Body of pancreas (tissue), 4 donors: ENCODE measurements at places on chromosomes 2 and 18.
A peak's percentile ranks its signal among the peaks of the same experiment; 100 is the strongest.

- H3K27me3 ChIP-seq, result no peaks in the 10 kb centered on the region
- no peaks in the 10 kb centered on the region for H3K4me1 ChIP-seq
- H3K27ac ChIP-seq, result no peak overlapping the region
- no peak overlapping the region for H3K4me3 ChIP-seq
- H3K36me3 ChIP-seq, result peaks cover 9% of the 10 kb centered on the region
- no peak for DNase-seq
Observed at GRCh38 chr18:12451428-12451827, 43.7 kb downstream of the PRELID3A start.

- DNase-seq, result no peak
- H3K4me1 ChIP-seq, result no peaks in the 10 kb centered on the region
- no peak overlapping the region for H3K27ac ChIP-seq
Observed at GRCh38 chr2:181673173-181673572, 7.1 kb downstream of the NEUROD1 start.

- no peaks in the 10 kb centered on the region for H3K27me3 ChIP-seq
- peaks cover 48% of the 10 kb centered on the region for H3K4me1 ChIP-seq
- H3K4me3 ChIP-seq, result no peak overlapping the region
Observed at GRCh38 chr18:61732854-61733253, 160.0 kb downstream of the RNF152 start.

DNA sequence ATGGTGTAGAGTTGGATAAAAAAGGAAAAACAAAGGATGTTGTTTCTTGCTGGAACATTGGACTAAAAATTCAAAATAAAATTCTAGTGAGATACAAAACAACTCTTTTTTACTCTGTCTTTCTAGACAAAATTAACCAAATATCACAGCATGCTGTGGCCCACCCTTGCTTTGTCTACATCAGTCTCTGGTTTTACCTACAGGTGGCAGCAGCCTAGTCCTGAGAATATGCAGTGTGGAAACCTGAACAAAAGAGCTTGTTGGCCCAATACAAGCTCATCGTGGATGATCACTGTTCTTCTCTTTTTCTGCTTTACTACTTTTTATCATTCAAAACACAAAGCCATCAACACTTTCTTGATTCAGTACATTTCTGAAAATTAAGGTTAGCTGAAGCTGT lies 210.4 kb downstream of the CDH19 start:
- no peak for DNase-seq
- no peak overlapping the region for H3K4me3 ChIP-seq
- no peak overlapping the region for H3K27ac ChIP-seq

DNA sequence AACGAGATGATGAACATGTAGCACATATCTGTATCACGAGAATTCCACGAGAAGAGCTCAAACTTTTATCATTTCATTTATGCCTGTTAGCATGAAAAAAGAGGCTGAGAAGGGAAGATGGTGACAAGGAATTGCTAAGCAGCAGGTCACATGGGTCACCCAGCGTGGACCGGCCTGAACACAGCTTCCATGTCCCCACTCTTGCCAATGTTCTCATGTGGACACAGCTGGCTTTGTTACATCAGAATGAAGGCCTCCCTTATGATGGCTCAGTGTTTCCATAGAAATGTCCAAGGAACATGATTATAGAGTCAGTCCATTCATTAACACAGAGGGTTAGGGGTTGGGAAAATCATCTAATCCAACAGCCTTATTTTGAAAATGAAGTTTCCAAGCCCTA lies 215.4 kb downstream of the CMPK2 start:
- no peaks in the 10 kb centered on the region for H3K27me3 ChIP-seq
- no peak overlapping the region for H3K4me3 ChIP-seq
- no peaks in the 10 kb centered on the region for H3K4me1 ChIP-seq

- no peak overlapping the region for H3K27ac ChIP-seq
- H3K4me3 ChIP-seq, result no peak overlapping the region
- no peaks in the 10 kb centered on the region for H3K36me3 ChIP-seq
- DNase-seq, result no peak
- H3K4me1 ChIP-seq, result peaks cover 5% of the 10 kb centered on the region
- H3K27me3 ChIP-seq, result no peaks in the 10 kb centered on the region
Observed at GRCh38 chr2:82792316-82792715, 1666.8 kb downstream of the SUCLG1 start.

DNA sequence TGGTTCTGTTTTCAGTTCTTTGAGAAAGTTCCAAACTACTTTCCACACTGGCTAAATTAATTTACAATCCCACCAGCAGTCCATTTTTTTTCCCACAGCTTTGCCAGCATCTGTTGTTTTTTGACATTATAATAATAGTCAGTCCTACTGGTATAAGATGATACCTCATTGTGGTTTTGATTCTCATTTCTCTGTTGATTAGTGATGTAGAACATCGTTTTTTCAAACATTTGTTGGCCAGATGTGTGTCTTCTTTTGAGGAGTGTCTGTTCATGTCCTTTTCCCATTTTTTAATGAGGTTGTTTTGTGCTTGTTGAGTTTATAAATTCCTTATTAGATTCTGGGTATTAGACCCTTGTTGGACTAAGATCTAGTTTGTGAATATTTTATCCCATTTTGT lies 376.8 kb upstream of the NT5C1B start:
- H3K27ac ChIP-seq, result no peak overlapping the region
- no peaks in the 10 kb centered on the region for H3K36me3 ChIP-seq
- DNase-seq, result no peak
- no peaks in the 10 kb centered on the region for H3K27me3 ChIP-seq
- no peak overlapping the region for H3K4me3 ChIP-seq

- H3K27me3 ChIP-seq, result no peaks in the 10 kb centered on the region
- no peak overlapping the region for H3K4me3 ChIP-seq
- no peak overlapping the region for H3K27ac ChIP-seq
- no peak for DNase-seq
- no peaks in the 10 kb centered on the region for H3K4me1 ChIP-seq
Observed at GRCh38 chr2:192051533-192051932, 143.2 kb downstream of the TMEFF2 start.

GRCh38 chr2:182101263-182101662 lies 115.6 kb downstream of the PPP1R1C start:
- no peaks in the 10 kb centered on the region for H3K36me3 ChIP-seq
- H3K4me3 ChIP-seq, result no peak overlapping the region
- no peak overlapping the region for H3K27ac ChIP-seq
- no peak for DNase-seq
- no peaks in the 10 kb centered on the region for H3K4me1 ChIP-seq
- no peaks in the 10 kb centered on the region for H3K27me3 ChIP-seq

DNA sequence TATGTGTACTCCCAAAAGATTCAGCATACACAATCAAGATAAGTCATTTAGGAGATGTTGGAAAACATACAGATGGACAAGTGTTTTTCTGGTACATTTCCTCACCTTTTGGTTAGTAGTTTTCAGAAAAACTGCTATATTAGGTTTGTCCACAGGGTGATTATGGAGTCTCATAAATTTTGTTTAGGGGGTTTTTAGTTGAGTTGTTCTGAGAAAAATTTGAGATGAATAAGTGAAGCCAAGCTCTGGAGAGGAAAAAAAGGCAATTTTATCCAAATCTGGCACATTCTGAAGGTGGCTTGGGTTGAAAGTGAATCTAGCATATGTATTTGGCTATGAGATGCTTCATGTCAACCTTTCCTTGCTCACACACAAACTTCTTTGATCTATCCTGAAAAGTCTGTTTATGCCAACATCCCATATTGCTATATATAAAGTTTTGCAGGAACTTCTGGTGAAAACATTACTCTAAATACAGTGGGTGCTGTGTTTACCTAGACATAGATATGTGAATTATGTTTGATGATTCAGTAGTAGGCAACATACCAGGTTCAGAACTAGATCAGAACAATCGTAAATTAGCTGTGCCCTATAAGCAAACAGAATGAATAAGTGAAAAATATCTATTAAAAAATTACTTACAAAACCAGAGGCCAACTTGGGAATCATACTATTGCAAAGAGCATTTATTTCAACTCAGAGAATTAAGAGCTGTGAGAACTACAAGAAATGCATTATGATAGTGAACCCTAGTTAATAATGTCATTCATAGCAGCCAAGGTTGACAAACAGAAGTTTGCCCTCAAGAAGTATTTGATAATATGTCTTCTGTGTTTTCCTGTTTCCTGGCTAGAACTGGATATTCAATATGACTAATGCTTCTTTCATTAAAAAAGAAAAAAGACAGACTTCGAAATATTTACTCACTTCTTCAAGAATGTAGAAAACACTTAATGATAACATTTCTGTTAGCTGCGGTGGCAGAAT lies 552.0 kb downstream of the IRS1 start:
- no peaks in the 10 kb centered on the region for H3K36me3 ChIP-seq
- no peaks in the 10 kb centered on the region for H3K27me3 ChIP-seq
- H3K4me3 ChIP-seq, result no peak overlapping the region
- H3K4me1 ChIP-seq, result no peaks in the 10 kb centered on the region
- H3K27ac ChIP-seq, result no peak overlapping the region
- DNase-seq, result no peak

GRCh38 chr18:42670860-42671259 lies 444.6 kb downstream of the RIT2 start:
- H3K4me3 ChIP-seq, result no peak overlapping the region
- H3K36me3 ChIP-seq, result no peaks in the 10 kb centered on the region
- no peak overlapping the region for H3K27ac ChIP-seq
- H3K27me3 ChIP-seq, result no peaks in the 10 kb centered on the region
- DNase-seq, result no peak
- no peaks in the 10 kb centered on the region for H3K4me1 ChIP-seq

- no peak overlapping the region for H3K27ac ChIP-seq
- H3K4me3 ChIP-seq, result no peak overlapping the region
- H3K27me3 ChIP-seq, result no peaks in the 10 kb centered on the region
- no peak for DNase-seq
- H3K36me3 ChIP-seq, result no peaks in the 10 kb centered on the region
Observed at GRCh38 chr18:3546106-3546505, 96.1 kb downstream of the TGIF1 start.

- H3K27ac ChIP-seq, result no peak overlapping the region
- H3K36me3 ChIP-seq, result no peaks in the 10 kb centered on the region
- peak; percentile 63 for DNase-seq
- no peak overlapping the region for H3K4me3 ChIP-seq
- H3K4me1 ChIP-seq, result peaks cover 3% of the 10 kb centered on the region
- H3K27me3 ChIP-seq, result no peaks in the 10 kb centered on the region
Observed at GRCh38 chr18:55405893-55406406, 182.0 kb downstream of the TCF4 start.

DNA sequence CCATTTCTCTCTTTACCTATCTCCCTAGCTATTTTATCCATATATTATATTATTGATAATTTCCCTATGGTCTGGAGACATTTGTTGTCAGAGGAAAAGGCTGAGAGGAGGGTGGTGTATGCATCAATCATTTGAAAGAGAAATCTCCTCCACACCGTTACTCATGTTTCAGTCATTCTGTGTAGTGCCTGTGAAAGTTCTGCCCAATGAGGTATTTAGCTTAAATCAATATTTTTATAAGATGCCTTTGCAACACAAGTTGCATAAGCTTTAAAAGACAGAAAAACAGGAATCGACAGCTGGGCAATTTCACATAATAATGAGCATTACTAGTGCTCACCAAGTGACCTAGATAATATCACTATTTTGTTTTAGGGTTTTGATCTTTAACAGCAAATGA lies 363.7 kb upstream of the FSIP2 start:
- no peak for DNase-seq
- H3K4me1 ChIP-seq, result no peaks in the 10 kb centered on the region
- no peak overlapping the region for H3K4me3 ChIP-seq
- no peaks in the 10 kb centered on the region for H3K36me3 ChIP-seq
- no peak overlapping the region for H3K27ac ChIP-seq

DNA sequence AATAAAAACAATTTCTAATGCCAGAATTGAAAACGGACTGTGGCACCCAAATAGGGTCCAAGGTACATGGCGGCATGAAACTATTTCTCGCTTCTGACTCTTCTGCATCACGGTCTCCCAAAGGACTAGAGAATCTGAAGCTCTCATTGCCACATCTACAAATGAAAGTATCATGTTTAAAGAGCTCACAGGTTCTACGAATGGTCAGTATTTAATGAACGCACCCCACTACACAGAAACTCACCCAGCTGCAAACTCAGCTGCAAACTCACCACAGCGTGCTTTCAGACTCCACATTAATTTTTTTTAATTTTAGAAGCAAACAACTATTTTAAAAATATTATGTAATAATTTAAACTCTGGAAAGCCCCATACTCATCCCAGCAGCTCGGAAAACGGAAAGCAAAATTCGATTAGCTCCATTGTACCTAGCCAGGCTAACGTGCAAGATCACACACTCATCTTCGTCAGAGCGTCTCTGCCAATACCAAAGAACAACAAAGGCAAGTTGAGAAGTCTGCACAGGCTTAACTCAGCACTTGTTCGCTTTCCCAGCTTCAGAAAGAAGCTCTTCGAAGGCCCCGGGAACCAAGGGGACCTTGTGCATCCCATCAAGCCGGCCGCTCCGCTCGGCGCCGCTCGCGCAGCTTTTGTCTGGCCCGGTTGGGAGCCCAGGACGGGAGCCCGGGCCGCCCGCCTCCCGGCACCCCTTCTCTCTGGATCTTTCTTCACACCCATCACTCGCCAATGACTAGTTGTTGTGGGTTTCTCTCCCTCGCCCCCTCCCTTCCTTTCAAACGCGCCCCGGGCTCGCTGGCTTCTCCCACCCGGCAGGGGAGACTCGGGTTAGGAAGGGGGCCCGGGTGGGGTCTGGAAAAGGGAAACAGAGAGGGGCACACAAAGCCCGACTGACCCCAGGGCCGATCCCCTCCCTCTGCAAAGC lies 785 bp downstream of the CLASP1 start:
- H3K27ac ChIP-seq, result peak overlapping the region; percentile 88
- peak overlapping the region; percentile 89 for H3K4me3 ChIP-seq
- DNase-seq, result peak; percentile 52
- H3K27me3 ChIP-seq, result no peaks in the 10 kb centered on the region

DNA sequence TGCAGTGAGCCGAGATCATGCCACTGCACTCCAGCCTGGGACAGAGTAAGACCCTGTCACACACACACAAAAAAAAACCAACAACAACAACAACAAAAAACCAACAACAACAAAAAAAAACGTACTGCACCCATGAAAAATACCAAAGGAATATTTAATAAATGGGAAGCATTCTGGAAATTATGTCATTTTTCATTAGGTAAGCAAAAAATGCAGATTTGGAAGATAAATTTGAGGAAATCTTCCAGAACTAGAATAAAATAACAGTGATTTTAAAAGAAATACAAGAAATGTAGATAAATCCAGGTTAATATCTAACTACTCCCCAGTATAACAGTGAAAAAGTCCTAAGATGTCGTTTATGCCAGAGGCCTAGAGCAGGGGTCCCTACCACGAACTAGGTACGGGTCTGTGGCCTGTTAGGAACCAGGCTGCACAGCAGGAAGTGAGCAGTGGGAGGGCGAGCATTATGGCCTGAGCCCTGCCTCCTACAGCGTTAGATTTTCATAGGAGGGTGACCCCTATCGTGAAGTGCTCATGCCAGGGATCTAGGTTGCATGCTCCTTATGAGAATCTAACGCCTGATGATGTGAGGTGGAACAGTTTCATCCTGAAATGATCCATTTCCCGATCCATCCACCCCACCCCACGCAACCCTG lies 21.5 kb downstream of the FAM161A start:
- H3K27ac ChIP-seq, result no peak overlapping the region
- H3K4me3 ChIP-seq, result no peak overlapping the region
- H3K36me3 ChIP-seq, result no peaks in the 10 kb centered on the region
- DNase-seq, result no peak
- no peaks in the 10 kb centered on the region for H3K4me1 ChIP-seq
- H3K27me3 ChIP-seq, result no peaks in the 10 kb centered on the region
